ENCODE measurements at places on chromosomes 6 and 20.

DNA sequence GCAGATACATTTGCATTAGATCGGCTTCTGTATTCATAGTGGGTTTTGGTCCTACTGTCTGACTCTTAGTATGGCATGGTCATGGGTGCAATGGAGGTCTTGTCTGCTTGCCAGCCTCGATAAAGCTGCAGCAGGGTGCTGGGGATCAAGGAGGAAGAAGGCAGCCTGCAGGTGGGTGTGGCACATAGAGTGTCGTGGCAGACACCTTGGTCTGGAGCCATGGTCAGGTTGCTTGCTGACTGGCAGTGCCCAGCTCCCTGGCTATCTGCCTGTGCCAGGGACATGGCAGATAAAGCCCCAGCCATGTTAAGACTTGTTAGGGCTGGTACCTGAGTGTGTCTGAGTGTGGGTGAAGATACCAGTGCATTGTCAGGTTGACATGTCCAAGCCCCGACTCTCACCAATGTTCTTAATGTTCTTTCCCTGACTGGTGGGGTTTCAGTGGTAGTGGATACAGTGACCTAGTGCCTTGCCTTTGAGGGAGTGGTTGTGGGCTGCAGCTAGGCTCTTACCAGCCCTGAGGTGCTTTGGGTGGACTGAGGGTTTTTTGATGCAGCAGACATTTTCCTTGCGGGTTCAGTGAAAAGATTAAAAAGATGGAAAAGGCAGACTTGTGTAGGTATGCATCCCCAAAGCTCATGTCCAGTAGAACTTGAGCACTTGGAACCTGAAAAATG is 1.8 kb downstream of the FAM83D start:
- H3K36me3 ChIP-seq = no peaks in the 10 kb centered on the region
- no peak for DNase-seq
- H3K4me1 ChIP-seq = peaks cover 23% of the 10 kb centered on the region
- H3K4me3 ChIP-seq = peak overlapping the region; percentile 99
- no peaks in the 10 kb centered on the region for H3K27me3 ChIP-seq

DNA sequence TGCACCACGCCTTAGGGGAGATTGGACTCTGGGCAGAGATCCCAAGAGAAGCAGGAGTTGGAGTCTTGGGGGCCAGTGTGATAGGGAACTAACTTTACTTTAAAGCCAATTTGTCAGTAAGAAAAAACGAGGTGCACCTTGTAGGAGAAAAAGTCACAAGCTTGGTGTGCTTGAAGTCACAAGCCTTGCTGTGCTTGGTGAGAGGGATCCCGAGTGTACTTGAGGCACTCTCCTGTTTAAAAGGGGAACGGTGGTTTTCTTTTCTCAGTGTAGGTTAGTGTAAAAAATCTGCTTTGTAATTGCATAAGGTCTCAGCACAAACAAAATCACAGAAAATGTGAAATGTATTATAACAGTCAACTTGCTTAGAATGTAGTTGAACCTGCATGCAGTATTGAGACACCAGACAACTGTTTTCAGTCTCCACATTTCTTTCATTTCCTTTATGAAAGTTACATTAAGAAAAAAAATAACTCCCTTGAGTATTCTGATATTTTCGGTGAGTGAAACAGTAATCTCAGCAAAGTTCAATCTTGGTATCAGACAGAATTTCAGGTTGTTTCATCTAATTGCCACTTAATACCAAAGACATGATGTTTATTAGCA is 111.1 kb upstream of the DUSP22 start:
- DNase-seq = peak; percentile 70
- no peaks in the 10 kb centered on the region for H3K36me3 ChIP-seq
- no peaks in the 10 kb centered on the region for H3K27me3 ChIP-seq
- H3K4me3 ChIP-seq = peak overlapping the region; percentile 21
- H3K27ac ChIP-seq = peak overlapping the region; percentile 72

DNA sequence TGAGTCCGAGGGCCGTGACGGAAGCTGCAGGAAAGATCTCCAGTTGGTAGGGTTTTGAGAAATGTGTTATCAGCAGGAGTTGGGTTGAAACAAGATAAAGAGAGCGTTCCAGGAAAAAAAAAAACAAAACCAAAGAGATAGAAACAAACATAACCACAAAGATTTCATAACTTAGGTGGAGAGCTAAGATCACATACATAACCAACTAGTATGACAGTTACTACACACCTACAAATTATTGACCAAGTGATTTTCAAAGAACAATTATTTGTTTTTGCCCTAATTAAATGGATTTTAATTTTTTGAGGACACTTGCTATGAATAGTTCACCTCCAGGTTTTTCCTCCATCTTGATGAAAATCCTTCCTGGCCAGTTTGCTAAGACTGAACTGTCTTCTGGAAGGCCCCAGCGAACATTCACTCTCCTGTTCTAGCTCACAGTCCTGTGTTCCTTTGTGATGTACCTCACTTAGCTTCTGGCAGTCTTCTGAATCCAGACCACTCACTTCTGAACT is 69.4 kb downstream of the SNX9 start:
- no peak for DNase-seq
- no peaks in the 10 kb centered on the region for H3K36me3 ChIP-seq
- H3K27ac ChIP-seq = no peak overlapping the region
- H3K4me1 ChIP-seq = no peaks in the 10 kb centered on the region
- H3K4me3 ChIP-seq = no peak overlapping the region

DNA sequence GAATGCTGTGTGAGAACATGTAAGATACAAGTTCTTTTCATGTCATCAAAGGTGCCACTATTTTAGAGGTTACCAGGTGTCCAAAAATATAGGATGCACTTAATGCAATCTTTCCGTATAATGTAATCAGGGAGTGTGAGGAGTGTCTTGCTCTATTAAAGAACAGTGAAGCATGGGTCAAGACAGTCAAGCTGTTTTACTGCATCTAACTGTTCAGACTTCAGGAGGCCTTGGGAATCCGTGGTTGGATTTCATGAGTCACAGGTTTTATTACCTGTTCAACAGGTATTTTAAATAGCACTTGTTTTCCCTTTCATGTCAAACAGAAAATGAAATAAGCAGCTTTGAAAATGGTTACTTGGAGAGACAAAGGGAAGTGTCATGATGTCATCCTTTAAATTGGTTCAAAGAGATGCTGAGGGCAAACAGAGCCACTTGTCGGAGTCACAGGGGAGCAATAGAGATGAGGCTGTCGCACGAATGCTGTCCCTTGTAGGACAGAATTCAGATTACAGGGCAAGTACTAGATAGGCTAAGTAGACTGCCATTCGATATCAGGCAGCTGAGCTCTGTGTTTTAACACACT is 621.5 kb downstream of the QKI start:
- no peak overlapping the region for H3K27ac ChIP-seq
- DNase-seq = no peak
- H3K27me3 ChIP-seq = no peaks in the 10 kb centered on the region
- no peaks in the 10 kb centered on the region for H3K4me1 ChIP-seq
- no peak overlapping the region for H3K4me3 ChIP-seq

Data from MM.1S (cell line).